ENCODE measurements at places on chromosomes 11 and 22.
A peak's percentile ranks its signal among the peaks of the same experiment; 100 is the strongest.

GRCh38 chr11:112293614-112294013 is 33.0 kb upstream of the PLET1 start:
- DNase-seq, result peak; percentile 22

DNA sequence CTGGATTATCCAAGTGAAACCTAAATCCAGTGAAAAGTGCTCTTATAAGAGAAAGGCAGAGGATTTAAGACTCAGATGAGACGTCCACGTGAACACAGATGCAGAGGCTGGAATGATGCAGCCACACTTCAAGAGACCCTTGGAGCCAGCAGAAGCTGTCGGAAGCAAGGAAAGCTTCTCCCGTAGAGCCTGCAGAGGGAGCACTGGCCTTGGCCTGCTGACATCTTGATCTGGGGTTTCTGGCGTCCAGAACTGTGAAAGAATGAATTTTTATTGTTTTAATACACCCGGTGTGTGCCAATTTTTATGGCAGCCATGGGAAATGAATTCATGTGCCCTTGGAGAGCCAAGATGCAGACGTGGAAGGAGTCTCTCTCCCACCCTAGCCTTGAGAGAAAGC is 407.0 kb upstream of the B3GAT1 start:
- DNase-seq, result no peak

DNA sequence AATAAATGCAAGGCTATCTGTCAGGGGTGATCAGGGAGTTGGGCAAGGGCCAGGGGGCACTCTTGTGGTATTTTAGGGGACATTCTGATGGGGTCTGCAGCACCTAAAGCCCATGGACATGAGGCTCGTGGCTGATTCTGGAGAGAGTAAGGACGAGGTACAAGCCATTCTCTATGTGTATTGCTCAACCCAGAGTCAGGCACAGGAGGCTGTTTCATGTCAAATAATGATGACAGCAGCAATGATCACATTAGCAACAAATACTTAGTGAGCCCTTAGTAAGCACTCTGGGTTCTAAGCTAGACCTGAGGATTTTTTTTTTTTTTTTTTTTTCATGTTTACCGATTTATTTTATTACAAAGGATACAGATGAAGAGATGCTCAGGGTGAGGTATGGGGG is 83.5 kb upstream of the THY1 start:
- peak; percentile 27 for DNase-seq

- DNase-seq, result no peak
Observed at GRCh38 chr11:128045094-128045725, 542.1 kb downstream of the ETS1 start.

DNA sequence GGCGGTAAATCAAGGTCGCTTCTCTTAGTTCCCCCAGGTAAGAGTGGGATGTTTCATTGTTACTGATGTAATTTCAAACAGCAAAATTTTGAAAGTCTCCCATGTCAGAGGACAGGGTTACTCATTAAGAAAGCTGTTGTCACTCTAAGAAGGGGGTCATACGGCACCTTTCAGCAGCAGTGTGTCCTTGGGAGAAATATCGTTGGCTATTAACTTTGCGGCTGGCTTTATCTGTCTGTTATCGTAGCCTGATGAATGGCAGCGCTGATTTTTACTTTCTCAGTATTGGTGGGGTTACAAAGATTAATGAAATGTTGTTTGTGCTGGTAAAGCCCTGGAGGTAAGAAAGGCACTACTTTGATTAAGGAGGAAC is 27.5 kb upstream of the FBXO3 start:
- no peak for DNase-seq

GRCh38 chr11:17389211-17389956 is 925 bp upstream of the KCNJ11 start:
- no peak for DNase-seq

- DNase-seq, result no peak
Observed at GRCh38 chr22:18013947-18014346, 10.4 kb downstream of the MICAL3 start.

- peak; percentile 83 for DNase-seq
Observed at GRCh38 chr11:110858547-110858921, 146.3 kb upstream of the ARHGAP20 start.

DNA sequence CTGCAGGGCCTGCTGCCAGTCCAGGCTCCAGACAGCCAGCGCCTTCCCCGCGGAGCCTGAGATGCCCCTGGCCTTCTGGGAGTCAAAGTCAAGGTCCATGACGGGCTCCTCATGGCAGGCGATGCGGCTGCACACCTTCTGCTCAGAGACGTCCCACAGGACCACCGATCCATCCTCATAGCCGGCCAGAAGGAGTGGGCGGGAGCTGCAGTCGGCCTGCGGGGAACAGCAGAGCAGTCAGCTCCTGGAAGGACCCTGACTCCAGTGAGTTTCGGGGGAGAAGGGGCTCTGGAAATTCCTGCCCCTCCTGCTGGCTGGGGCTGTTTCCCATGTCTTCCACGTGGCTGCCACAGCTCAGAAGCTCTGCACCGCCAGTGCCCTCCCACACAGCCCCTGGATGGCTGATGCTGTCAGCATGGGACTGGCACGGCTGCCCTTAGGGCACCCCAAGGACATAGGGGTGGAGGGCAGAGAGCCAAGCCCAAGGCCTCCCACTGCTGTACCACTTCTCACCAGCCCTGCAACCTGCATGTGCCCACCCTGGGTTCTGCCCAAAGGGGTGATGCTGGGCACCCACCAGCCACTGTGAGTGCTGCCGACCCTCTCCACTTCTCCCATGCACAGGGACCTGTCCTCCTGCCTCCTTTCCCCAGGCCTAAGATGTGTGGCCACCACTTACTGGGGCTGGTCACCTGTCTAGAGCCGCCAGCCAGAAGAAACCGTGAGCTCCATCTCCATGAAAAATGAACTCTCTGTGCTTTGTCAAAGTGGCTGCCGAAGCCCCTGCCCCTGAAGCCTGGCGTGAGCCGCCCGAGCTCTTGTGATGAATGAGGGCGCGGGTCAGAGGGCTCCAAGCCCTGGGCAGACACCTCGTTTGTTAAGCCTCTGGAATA is 41.7 kb downstream of the TBX1 start:
- no peak for DNase-seq

DNA sequence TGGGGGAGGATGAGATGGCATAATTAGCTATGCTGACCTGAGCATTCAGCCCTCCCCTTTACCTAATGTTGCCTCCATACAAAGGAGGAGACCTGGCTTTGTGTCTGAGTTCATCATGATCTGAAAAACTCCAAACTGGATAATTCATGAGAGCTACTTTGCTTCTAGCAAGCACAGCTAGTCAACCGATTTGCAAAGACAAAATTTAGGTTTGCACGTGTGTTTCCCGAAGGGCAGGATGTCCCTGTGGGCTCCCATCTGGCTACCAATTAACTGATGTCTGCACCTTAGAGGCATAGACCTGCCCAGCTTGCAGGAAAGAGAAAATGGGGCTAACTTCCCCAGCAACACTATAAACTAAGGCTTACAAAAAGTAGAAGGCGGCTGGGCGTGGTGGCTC is 42.2 kb upstream of the POU2AF1 start:
- DNase-seq, result no peak

DNA sequence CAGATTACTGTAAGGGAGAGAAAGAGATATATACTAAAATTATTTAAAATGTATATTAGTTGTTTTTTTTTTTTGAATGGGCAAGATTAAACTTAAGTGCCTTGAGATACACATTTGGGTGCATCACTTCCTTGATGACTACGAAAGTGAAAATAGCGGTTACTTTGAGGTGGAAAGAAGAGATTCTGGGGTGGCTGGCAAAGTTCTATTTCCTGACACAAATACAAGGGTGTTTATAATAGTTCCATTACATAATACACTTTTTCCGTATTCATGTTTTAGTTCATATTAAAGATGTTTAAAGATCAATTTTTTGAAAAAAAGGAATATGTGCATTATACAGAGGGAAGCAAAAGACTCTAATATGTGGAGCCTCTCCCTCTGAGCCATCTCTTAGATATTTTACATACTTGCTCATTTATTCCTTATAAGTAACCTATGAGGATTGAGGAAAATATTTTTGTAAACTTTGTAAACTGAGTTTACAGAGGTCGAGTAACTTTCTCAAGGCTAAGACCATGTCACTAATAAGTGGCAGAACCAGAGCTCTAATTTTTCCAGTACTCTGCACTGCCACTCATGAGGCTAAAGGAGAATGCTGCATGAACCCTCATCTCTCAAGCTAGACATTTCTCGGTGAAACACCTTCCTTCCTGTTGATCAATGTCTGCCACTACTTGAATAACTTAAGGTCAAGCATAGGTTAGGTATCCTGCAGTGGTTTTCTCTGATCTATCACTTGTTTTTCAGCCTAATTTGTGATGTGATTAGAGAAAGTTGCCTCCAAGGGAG is 58.6 kb downstream of the DDIAS start:
- no peak for DNase-seq

DNA sequence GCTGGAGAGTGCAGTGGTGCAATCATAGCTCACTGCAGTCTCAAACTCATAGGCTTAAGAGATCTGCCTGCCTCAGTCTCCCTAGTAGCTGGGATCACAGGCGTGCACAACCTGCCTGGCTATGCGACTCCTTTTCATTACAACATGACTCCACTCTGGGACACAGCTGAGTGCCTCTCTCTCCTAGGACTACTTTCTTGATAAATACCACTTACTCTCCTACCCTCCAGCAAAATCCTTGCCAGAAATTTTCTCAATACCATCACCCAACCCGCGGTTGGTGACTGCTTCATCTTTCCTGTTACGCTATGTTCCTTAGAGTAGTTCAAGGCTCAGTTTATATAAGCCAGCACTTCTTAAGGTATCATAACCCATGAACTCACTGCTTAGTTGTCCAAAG is 26.9 kb downstream of the ARFGAP3 start:
- no peak for DNase-seq

- no peak for DNase-seq
Observed at GRCh38 chr22:45033136-45033535, 23.3 kb upstream of the PHF21B start.

- DNase-seq, result no peak
Observed at GRCh38 chr11:106834567-106834966, 183.7 kb downstream of the GUCY1A2 start.

DNA sequence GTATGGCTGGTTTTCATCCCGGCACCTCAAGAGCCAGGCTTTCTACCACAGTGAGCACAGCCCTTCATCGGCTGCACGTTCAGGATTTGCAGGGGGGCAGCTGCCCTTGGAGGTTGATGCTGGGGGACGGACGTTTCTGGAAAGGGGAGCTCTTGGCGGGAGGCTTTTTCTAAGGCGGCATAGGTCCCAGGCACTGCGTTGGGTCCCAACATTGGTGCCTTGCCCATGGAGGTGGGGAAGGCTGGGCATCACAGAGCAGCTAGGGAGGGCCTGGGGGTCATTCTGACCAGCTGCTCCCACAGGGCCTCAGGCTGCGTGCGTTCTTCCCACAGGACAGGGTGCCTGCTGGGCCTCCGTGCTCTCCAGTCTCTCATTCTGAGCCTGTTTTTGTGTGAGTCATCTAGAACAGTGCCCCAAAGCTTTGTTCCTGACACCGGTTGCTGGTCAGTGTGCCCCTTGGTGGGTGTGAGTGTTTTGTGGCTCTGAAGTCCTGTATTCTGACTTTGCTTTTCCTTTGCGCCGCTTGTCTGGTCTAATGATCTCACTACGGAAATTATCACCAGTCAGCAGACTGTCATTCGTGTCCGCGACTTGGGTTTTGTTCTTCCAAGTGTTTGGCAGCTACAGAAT is 275.9 kb downstream of the TBC1D22A start:
- no peak for DNase-seq

- no peak for DNase-seq
Observed at GRCh38 chr22:26751217-26751616, 93.8 kb downstream of the MIAT start.

GRCh38 chr11:79285756-79286155 is 155.1 kb downstream of the TENM4 start:
- DNase-seq, result peak; percentile 51

GRCh38 chr11:117204283-117205080 is 5.3 kb downstream of the TAGLN start:
- DNase-seq, result no peak

- no peak for DNase-seq
Observed at GRCh38 chr11:20373147-20373546, 9.6 kb downstream of the HTATIP2 start.

GRCh38 chr22:44931077-44931540 is 78.7 kb downstream of the PHF21B start:
- peak; percentile 12 for DNase-seq

- no peak for DNase-seq
Observed at GRCh38 chr11:36039471-36039870, 95.6 kb downstream of the LDLRAD3 start.

GRCh38 chr11:45290586-45290985 is 4.4 kb upstream of the SYT13 start:
- no peak for DNase-seq

- no peak for DNase-seq
Observed at GRCh38 chr22:38285018-38285417, 12.2 kb upstream of the TMEM184B start.

DNA sequence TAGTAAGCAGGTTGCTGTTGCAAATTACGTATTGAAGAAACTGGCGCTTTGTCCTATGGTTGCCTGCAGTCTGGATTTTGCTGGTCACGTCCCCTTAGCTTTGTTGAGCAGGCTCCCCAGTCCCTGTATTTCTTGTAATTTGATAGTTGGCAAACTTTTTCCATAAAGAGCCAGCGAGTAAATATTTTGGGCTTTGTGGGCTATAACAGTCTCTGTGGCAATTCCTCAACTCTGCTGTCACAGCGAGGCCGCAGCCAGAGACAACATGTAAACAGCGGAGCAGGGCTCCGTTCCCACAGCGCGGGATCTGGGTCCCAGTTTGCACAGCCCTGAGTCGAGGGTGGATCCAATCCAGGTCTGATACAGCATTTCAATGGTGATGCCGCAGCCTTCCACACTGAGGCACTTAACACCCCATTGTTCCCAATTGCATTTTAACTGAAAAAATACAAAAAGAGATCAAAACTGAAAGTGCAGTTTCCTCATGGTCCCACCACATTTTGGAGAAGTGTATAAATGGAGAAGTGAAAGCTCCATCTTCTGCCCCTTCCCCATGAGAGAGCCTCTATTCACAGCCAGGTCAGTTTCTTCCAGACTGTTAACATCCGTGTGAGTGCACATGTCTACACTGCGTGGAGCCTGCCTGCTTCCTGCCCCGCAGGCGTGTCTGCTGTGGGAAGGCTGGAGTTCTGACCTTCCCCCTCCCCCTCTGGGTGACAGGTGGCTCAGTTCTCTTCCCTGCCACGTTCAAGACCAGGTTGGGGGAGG is 89.1 kb downstream of the RPS6KA4 start:
- DNase-seq, result peak; percentile 24

DNA sequence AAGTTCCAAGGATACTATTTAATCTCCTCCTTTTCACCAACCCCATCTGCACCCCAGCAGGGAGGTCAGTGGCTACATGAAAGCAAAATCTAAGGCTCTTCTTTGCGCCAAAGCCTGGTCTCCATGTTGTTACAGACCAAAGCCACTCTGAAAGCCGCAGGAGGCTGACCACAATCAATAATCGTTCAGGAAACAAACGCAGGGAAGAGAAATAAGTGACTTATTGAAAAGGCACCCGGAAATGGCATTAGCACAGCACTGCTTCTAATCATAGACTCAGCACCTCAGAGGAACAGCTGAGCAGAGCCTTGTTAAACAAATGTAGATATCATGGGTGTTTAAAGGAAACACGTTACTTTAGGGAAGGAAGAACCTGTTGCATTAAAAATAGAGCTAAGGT is 183.9 kb downstream of the KIRREL3 start:
- DNase-seq, result no peak

GRCh38 chr11:103327721-103328120 is 218.5 kb downstream of the DYNC2H1 start:
- DNase-seq, result peak; percentile 61

Data from fibroblast of the aortic adventitia (primary cell).